ENCODE measurements at places on chromosomes 16 and 17. TPM values are rescaled to one million over a fixed set of nuclear protein-coding genes. Genes with fewer than 3 reads are reported as not detected.

The FNDC8 gene
- 0.20 TPM for polyA plus RNA-seq

The ASGR1 gene
- polyA plus RNA-seq = 9.2 TPM

The MARCHF10 gene
- polyA plus RNA-seq = 1.3 TPM

The KCNH4 gene
- 0.04 TPM for polyA plus RNA-seq

The PERCC1 gene
- 1.2 TPM for polyA plus RNA-seq

The TRPV3 gene
- polyA plus RNA-seq = 1.9 TPM

The IRX3 gene
- 76.2 TPM for polyA plus RNA-seq

The MAP2K6 gene
- 27.1 TPM for polyA plus RNA-seq

The WSCD1 gene
- polyA plus RNA-seq = 5.2 TPM

The KRTAP9-8 gene
- not detected for polyA plus RNA-seq

The KCNAB3 gene
- 11.5 TPM for polyA plus RNA-seq

The OSGIN1 gene
- polyA plus RNA-seq = 0.47 TPM

The TIGD7 gene
- 14.8 TPM for polyA plus RNA-seq

The KREMEN2 gene
- 0.36 TPM for polyA plus RNA-seq

The GH2 gene
- not detected for polyA plus RNA-seq

The MYO15A gene
- 2.3 TPM for polyA plus RNA-seq

The CHST4 gene
- polyA plus RNA-seq = 0.07 TPM

- no peak for DNase-seq
Measured at GRCh38 chr17:39071573-39071972, 79.9 kb downstream of the PLXDC1 start.

GRCh38 chr17:59409336-59410048 is 78.0 kb downstream of the YPEL2 start:
- no peak for DNase-seq

GRCh38 chr16:85473909-85474620 is 139.1 kb upstream of the GSE1 start:
- DNase-seq = no peak

DNA sequence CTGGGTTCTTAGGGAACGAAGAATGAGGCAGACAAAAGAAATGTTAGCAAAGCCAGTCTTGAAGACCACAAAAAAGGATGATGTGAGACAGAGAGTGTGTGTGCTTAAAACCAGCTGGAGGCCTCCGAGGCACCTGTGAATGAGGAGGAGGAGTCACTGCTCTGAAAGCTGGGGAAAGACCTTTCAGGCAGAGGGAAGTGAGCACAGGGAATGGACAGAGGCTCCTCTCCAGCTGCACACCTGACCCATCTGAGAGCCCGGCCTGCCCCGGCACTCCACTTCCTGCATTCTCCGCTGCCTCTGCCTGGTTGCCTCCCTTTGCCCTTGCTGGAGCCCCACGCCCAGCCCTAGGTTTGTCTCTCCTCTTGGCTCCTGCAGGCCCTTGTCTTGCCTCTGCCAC is 55.2 kb upstream of the SREBF1 start:
- no peak for DNase-seq

DNA sequence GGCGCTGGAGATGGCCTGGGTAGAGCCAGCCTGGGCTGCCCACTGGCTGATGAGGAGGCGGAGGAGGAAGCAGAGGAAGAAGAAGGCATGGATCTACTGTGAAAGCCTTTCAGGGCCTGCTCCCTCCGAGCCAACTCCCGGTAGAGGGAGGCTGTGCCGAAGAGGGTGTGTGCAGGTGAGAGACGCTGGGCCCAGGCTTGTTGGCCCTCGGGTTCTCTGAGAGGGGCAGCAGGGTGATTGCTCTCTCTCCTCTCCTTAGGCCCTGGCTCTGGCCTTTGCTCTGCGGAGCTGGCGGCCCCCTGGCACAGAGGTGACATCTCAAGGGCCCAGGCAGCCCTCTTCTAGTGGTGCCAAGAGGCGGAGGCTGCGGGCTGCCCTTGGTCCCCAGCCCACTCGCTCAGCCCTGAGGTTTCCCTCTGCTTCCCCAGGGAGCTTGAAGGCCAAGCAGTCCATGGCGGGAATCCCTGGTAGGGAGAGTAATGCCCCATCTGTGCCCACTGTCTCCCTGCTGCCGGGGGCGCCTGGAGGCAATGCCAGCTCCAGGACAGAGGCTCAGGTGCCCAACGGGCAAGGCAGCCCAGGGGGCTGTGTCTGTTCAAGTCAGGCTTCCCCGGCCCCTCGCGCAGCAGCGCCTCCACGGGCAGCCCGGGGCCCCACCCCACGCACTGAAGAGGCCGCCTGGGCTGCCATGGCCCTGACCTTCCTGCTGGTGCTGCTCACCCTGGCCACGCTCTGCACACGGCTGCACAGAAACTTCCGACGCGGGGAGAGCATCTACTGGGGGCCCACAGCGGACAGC is 3.6 kb downstream of the TP53I13 start:
- no peak for DNase-seq

- no peak for DNase-seq
Measured at GRCh38 chr17:69511250-69511649, 96.8 kb downstream of the MAP2K6 start.

DNA sequence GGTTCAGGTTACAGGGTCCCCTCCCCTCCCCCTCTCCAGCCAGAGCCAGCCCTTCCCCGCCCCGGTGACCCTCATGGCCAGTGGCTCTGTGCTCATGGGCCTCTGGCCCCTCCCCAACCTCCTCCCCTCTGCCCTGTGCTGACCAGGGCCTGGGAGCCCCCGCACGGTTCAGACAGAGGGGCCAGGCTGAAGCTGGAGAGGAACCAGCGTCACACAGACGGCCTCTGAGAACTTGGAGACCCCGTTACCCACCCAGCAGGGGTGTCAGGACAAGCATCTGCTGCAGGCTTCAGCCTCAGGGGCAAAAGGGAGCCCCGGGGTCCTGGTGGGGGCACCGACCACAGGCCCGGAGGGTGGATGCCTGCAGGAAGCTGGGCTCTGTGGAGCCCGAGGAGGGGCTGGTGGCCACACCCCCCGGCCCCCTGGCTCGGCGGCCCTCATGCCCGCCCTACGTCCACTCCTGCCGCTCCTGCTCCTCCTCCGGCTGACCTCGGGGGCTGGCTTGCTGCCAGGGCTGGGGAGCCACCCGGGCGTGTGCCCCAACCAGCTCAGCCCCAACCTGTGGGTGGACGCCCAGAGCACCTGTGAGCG is at the start of gene WFIKKN1:
WFIKKN1 (plus strand) TSS at position 171 of the 591 bp plus-strand sequence; CDS start at position 440, 269 bp downstream.
- no peak for DNase-seq

DNA sequence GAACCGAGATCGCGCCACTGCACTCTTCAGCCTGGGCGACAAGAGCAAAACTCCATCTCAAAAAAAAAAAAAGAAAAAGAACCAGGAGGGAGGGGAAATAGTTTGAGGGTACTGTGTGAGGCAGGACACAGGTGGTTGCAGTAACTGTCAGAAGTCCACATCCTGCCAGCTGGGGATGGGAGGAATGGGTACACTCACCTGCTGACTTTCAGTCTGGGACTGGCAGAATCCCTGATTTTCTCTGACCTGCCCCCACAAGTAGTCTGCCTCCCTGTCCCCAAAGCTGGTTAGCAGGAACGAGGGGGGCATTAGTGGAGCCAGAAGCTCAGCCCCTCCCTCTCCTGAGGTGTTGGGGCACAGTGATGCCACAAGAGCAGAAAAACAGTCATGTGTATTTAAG is 7.1 kb upstream of the ARL5C start:
- no peak for DNase-seq

GRCh38 chr16:1776991-1777374 is 4.0 kb upstream of the MRPS34 start:
- no peak for DNase-seq

DNA sequence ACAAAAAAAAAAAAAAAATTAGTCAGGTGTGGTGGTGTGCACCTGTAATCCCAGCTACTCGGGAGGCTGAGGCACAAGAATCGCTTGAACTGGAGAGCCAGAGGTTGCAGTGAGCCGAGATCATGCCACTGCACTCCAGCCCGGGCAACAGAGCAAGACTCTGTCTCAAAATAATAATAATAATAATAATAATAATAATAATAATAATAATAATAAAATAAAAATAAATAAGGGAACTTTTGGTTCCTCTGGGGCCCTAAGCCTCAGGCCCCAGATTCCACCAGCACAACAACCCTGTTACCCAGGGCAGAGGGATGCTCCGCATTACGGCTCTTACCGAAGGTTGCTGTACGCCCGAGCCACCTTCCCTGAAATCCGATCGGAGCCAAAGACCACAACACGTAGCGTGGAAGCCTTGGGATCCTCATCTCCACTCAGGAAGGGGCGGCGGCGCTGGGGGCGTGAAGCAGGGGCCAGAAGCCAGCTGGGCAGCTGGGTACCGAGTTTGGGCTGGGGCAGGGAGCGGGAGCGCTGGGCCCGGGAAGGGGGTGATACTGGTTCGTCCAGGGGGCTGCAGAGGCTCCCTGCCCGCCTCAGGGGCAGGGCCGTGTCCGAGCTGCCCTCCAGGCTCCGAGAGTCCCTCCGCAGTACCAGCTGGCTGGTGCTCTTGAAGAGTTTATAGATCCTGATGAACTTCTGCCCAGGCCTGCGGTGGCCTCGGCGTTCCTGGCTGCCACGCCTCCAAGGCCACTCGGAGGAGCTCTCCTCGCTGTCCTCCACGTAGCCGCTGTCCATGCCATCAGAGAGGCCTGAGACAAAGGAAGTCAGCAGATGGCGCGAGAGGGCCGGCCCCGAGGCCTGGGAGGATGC is 20.6 kb upstream of the PIK3R6 start:
- no peak for DNase-seq

- DNase-seq = no peak
Measured at GRCh38 chr16:87698676-87699199, 67.0 kb downstream of the KLHDC4 start.

GRCh38 chr17:16465861-16466338 is 26.1 kb downstream of the LRRC75A start:
- no peak for DNase-seq

DNA sequence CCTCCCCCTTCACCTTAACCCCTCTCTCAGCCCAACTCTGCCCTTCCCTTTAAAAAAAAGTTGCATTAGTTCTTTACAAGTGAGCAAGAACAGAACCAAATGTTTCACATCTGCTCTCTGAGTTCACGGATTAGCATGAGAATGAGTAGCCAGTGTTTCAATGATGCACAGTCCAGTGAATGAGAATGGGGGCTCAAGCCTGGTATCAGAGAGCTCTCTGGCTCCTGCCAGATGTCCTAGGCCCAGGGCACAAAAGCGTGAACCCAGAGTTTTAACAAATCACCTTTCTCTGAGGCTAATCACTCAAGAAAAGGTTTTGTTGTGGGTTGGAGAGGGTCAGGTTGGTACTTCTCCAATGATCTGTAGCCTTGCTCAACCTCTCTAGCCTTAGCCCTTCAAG is 41.5 kb upstream of the HS3ST3A1 start:
- peak; percentile 2 for DNase-seq

- DNase-seq = no peak
Measured at GRCh38 chr17:78889531-78889930, 13.5 kb downstream of the CEP295NL start.

DNA sequence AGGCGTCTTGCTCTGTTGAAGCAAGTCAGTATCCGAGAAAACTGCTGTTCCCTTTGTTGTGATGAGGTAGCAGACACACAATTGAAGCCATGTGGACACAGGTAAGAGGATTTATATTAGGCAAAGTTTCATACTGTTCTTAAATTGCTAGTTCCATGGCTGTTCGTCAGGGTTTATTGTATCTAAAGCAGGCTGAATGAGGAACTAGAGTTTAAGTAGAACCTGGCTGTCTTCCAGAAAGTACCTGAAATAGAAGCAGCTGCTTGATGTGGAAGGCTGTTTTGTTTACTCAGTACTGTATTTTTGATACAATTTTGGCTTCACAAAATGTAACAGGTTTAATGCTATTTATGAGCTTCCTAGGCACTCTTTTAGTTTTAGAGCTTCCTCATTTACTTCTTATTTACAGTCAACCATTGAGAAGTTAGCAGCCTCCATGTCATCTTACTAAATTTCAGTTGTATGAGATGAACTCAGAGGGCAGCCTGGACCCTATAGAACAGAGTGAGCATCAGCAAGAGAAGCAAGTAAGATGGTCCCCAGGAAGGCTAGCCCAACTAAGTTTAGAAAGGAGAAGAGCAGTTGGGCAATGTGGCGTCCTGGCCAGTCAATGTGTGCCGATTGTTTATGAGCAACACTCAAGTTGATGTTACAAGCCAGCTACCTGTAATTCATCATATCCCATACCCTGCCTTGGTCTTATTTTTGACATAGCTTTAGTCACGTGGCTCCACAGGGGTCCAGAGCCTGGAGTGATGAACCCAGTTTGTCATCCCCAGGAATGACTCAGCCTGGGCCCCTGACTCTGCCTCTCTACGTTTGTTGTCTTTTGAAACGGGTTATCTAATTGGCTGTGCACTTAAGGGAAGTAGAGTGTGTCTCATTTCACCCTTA is 9.7 kb upstream of the ARL2BP start:
- peak; percentile 66 for DNase-seq

DNA sequence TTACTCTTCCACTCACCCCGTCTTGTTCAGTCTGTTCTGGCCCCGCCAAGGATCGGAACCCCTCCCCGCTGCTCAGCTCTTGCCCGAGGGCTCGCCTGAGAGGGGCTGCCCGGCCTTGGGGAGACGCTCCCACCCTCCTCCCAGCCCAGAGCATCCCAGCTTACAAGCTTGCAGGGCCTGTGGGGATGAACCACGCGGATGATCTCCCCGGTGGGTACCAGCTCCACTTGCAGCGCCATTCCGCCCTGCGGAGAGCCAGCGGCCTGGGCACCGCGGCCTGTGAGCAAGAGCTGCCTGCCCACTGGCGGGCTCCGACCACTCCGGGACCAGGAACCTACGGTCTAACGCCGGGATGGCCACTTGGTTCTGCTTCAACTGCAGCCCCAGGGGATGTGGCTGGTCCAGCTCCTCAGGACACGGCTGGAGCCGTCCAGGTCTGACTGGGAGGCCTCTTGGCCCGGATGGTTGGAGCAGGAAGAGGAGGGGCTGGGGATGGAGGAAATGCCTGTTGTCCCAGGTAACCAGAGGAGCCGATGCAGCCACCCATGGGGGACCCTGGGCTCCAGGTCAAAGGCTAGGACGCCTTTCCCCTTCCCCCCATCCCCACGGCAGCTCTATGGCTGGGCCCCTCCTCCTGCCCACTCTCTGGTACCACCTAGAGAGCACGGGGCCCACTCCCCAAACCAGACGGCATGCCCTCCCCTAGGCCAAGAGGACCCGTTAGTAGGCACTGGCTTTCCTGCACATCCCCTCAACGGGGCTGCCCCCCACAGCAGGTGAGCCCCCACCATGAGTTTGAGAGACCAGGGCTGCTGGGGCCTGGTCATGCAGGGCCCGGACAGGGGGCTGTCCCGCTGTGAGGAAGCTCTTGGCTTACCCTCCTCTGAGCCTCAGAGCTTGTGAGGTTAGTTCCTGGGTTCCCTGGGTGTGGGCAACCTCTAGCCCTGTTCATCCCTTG is at the start of gene MYO1C:
MYO1C (minus strand) TSS at position 438 of the 958 bp plus-strand sequence; CDS start at position 239, 199 bp downstream.
- no peak for DNase-seq

GRCh38 chr17:64507413-64507782 is 621 bp downstream of the CEP95 start:
- DNase-seq = no peak
